ENCODE measurements at places on chromosomes 1 and 21.

- peak; percentile 69 for DNase-seq
These were observed at the start of gene RIIAD1 for GRCh38 chr1:151720974-151721787. Gene RIIAD1 (plus strand): TSS chr1:151721522. CDS start chr1:151721537, 15 bp downstream.

GRCh38 chr1:200252531-200252930, 157.3 kb downstream of the ZNF281 start:
- no peak for DNase-seq

GRCh38 chr1:147581459-147581858, 40.2 kb downstream of the BCL9 start:
- no peak for DNase-seq

DNA sequence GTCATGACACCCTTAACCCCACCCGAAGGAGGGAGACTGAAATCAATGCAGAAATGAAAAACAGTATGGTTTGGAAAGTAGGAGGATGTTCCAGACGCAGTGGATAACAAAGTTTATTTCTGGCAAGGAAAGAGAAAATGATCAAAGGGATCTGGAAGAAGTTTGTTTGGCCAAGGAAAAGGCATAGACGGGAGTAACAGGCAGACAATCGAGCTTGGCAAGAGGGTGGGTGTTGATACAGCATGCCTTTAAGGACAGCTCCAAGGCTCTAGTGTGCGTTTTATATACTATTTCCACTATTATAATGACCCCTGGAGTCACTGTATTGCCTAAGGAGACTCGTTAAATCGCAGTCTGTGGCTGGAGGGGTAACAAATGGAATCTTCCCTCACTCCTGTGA, 303.7 kb upstream of the RUNX1 start:
- no peak for DNase-seq

- no peak for DNase-seq
These were observed 80.6 kb downstream of the PAPPA2 start for GRCh38 chr1:176543360-176544129.

DNA sequence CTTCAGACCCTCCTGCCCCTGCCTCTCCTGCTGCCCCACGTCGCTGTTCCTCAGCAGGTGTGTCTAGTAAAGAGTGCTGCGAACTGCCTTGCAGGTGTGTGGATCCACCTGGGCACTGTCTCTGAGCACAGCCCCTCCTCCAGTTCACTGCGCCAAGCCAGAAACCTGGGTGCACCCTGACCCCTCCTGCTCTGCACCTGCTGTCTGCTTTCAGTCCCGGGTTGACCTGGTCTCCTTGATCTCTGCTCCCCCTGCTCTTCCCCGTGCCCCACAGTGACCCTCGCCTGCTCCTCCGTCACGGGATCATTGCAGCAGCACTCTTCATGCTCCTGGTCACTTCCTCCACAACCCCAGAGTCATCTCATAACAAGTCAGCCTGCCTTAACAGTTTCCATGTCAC, 6.5 kb downstream of the A3GALT2 start:
- no peak for DNase-seq

DNA sequence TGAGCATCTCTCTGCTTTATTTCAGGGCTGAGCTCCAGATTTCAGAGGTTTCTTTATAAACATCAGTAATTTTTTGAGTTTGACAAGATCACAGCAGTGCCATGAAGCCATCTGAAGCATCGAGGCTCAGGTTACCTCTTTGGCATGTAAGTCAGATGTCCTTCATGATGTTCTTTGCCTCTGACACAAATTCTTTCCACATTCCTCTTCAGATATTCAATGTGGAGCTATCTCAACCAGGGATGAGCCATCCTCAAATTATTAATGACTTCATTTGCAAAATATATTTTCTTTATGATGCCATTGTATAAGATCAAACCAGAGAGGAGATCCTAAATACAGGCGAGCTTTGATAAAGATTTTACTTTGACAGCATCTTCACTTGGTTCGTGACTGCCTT, 256.7 kb downstream of the COL11A1 start:
- no peak for DNase-seq

- DNase-seq, result no peak
These were observed 16.1 kb upstream of the GSTM4 start for GRCh38 chr1:109639841-109640184.

- DNase-seq, result no peak
These were observed 57.8 kb downstream of the ZNF281 start for GRCh38 chr1:200351826-200352549.

GRCh38 chr1:210597555-210598134, 268.9 kb downstream of the HHAT start:
- DNase-seq, result no peak

DNA sequence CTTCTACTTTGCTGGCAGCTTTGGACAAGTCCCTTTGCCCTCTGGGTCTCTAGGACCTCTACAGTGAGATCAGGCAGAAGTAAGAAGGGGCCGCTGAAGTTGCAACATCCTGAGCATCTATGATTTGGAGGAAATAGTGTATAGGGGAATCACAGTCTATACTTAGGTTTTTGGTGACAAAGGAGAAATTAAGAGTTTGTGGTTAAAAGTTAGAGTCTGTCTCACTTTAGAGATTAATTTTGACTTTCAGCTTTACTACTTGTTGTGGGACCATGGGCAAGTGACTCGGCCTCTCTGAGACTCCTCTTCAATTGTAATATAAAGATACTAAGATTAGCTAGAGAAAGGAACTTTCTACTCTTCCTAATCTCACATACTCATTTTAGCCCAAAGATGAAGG, 33.1 kb upstream of the LMX1A start:
- DNase-seq, result no peak

DNA sequence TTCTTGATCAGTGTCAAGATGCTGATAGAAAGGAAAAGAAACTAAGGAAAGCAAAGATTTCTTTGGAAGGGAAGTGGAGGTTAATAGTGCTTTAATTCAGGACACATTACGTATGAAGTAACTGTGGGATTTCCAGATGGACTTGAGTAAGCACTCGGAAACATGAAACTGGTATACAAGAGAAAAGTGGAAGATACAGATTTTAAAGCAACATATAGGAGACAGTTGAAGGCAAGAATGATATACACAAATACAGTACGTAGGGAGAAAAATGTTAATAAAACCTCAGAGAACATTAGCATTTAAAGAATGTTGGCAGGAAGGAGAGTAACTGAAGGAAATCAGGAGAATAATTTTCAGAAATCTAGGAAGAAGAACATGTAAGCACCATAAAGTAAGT, 730.9 kb upstream of the ADGRL2 start:
- DNase-seq, result no peak

- DNase-seq, result no peak
These were observed 626.2 kb upstream of the TMPRSS15 start for GRCh38 chr21:19029816-19030215.

DNA sequence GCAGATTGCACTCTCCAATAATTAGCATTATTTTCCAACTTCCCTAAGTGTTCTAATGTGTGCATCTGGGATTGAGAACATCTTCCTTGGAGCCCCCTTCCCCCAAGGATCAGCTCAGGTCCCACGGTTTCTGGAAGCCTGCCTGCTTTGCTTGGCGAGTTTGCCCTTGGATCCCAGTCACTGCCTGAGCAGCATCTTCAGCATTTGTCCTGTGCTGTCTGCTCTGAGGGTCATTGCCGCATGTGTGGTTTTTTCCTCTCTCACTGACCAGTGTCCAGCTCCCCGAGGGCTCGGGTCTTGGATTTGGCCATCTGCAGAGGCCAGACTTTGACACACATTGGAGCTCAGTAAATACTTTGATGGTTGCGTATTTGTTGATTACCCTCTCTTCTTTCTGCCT, 18.1 kb downstream of the VANGL2 start:
- no peak for DNase-seq

- no peak for DNase-seq
These were observed 113.8 kb downstream of the RRAGC start for GRCh38 chr1:38745476-38746401.

- no peak for DNase-seq
These were observed 213.1 kb downstream of the KAZN start for GRCh38 chr1:14811573-14811972.

DNA sequence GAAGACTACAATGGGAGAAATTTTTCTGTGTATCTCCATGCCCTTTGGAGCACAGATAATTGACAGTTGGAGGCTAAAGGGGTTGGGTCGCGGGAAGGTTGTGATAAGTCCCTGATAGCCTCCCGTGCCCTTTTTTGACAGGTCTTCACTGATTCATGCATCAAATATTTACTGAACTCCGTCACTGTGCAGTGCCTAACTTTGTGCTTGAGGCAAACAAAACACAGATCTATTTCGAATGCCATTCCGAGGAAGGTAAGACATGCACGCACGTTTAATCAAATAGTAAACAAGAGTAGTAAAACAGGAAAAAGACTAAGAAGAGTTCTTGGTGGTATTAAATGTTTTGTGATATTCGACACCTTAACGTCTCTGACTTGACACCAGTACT, 494 bp upstream of the PIP5K1A start:
- DNase-seq, result no peak

GRCh38 chr21:27036736-27037301, 69.9 kb upstream of the ADAMTS5 start:
- no peak for DNase-seq

DNA sequence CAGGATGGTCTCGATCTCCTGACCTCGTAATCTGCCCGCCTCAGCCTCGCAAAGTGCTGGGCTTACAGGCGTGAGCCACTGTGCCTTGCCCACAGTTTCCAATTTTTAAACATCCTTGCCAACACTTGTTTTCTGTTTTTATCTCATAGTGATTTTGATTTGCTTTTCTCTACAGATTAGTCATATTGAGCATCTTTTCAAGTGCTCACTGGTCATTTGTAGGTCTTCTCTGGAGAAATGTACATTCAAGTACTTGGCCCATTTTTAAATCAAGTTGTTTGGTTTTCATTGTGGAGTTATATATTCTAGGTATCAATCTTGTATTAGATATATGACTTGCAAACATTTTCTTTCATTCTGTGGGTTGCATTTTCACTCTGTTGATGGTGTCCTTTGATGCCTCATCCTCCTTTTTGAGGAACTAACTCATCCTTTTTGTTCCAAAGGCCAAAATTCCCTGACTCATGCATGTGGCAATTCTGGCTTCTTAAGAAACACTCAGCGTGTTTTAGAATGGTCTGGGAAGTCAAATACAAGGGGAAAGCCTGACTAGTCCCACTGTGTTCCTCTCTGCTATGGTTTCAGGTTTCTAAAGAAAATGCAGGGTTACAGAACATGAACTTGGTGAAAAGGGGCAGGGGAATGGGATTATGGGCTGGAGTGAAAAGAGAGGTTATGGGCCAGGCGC, 37.3 kb downstream of the PTAFR start:
- DNase-seq, result no peak

- DNase-seq, result no peak
These were observed 11.7 kb upstream of the SH3GLB1 start for GRCh38 chr1:86692641-86693040.

DNA sequence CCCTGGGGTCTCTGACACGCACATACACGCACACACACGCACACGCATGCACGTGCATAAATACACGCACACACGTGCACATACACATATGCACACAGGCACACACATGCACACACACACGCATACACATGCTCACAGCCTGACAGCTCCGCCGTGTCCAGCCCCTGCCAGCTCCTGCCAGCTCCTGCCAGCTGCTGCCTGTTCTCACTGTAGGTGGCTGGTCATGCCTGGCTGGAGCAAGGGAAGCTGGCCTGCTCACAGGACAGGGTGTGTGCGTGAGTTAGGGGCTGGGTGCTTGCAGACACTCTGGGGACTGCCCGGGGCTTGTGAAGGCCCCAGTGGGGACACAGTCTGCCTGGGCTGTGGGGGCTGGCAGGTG, 4.9 kb downstream of the PLCH2 start:
- DNase-seq, result no peak

DNA sequence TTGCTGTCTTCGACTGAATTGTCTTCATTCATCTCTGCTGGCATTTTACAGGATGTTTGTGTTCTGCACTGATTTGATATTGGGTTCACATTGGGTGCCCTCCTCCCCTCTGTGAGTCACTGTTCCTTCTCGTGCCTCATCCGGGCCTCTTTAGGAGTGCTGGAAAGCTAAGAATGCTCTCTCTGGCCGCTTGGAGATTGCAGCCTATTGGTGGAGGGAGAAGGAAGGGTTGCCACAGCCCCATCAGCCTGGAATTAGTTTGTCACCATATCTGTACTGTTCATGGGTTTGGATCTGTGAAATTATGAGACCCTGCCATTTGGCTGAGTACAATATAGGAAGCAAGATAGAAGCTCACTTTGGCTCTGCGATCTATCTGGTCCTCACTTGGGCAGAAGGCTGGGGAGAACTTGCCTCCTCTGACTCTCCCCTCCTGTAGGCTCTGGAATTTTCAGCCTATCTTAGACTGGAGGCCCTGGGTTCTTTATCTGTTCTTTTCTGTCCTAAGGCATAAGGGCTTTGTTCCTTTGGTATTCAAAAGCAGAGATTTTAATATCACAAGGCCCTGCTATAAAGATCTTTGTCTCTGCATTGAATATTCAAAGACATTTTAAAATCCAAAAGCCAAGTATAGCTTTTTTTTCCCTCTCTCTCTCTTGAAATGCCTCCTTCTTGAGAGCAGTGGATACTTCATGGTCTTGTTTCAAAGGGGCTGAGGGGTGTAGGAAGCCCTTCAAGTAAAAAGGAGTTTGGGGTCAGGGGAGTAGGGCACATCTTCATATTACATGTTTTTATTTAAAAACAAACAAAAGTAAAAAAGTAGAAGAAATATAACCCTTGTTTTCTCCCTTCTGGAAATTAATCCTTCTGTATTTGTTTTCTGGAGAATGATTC, 347.9 kb downstream of the ZP4 start:
- no peak for DNase-seq

- no peak for DNase-seq
These were observed 13.9 kb upstream of the LY9 start for GRCh38 chr1:160781914-160782689.

DNA sequence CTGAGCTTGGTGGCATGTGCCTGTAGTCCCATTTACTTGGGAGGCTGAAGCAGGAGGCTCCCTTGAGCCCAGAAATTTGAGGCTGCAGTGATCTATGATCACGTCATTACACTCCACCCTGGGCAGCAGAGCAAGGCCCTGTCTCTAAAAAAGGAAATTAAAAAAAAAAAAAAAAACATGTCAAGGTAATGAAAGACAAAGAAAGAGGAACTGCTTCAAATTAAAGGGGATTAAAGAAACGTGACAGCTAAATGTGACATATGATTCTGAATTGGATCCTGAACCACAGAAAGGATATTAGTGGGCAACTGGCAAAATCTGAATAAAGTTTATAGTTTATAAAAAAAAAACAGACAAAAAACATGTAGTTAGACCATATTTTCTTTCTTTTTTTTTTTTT, 3.8 kb upstream of the C2CD4D start:
- no peak for DNase-seq

GRCh38 chr1:23037081-23037740, 17.9 kb downstream of the KDM1A start:
- DNase-seq, result no peak

GRCh38 chr21:38315122-38315521, 58.3 kb downstream of the KCNJ15 start:
- DNase-seq, result no peak

GRCh38 chr1:243557866-243558265, 292.2 kb downstream of the AKT3 start:
- no peak for DNase-seq

GRCh38 chr1:31345635-31346034, 27.2 kb downstream of the FABP3 start:
- DNase-seq, result no peak

DNA sequence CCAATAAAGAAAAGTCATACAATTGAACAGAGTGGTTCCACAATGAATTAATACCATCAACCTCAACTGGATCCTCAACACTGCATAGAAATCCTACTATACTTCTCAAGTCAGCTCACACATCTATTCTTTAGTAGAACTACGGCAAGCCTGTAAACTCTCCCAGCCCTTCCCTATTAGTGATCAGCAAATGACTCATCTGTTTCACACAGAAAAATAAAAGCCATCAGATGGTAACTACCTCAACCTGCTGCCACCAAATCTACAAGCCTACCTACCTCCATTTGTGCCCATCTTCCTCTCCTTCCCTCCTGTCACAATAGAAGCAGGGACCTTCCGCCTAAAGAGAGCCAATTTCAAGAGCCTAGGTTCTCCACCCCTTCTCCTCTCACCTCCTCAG, 63.6 kb downstream of the DMAP1 start:
- no peak for DNase-seq

Data from neuronal stem cell (in vitro differentiated cells).